ENCODE measurements at places on chromosomes 13 and 19. TPM values are rescaled to one million over a fixed set of nuclear protein-coding genes. Genes with fewer than 3 reads are reported as not detected.

Gene PCDH9
- polyA plus RNA-seq: 0.72 TPM

Gene CYP4F3
- polyA plus RNA-seq: 11.1 TPM

Gene ADPRHL1
- polyA plus RNA-seq: 7.2 TPM

Gene KLK5
- polyA plus RNA-seq: not detected

Gene ZNF626
- not detected for polyA plus RNA-seq

Gene TEX29
- 0.48 TPM for polyA plus RNA-seq

Gene ZNF491
- polyA plus RNA-seq: 1.9 TPM

Gene TDRD12
- polyA plus RNA-seq: not detected

Gene FLT1
- 5.2 TPM for polyA plus RNA-seq

Gene GPC5
- polyA plus RNA-seq: not detected

Gene CEACAM7
- polyA plus RNA-seq: 0.15 TPM

Gene ONECUT3
- 0.22 TPM for polyA plus RNA-seq

Gene LGALS14
- polyA plus RNA-seq: not detected

Gene CYP4F8
- polyA plus RNA-seq: not detected

Gene SMAD9
- polyA plus RNA-seq: 0.45 TPM

Gene DNAAF3
- 0.62 TPM for polyA plus RNA-seq

Gene ZGLP1
- polyA plus RNA-seq: 5.8 TPM

Gene NCR1
- not detected for polyA plus RNA-seq

Gene SLITRK5
- polyA plus RNA-seq: 0.04 TPM

Gene BEST2
- not detected for polyA plus RNA-seq

Gene NTN5
- 0.24 TPM for polyA plus RNA-seq

Gene GIPC3
- polyA plus RNA-seq: 0.54 TPM

Gene RFPL4A
- polyA plus RNA-seq: 0.04 TPM

Gene PSPN
- 1.3 TPM for polyA plus RNA-seq

Gene DCT
- not detected for polyA plus RNA-seq

Gene CPB2
- polyA plus RNA-seq: not detected

Gene ZNF284
- polyA plus RNA-seq: 0.67 TPM

Gene TNNT1
- 9.2 TPM for polyA plus RNA-seq

Gene ZNF420
- 5.1 TPM for polyA plus RNA-seq

Data from small intestine (tissue), 16 donors.